ENCODE measurements at places on chromosomes 5 and 9.

DNA sequence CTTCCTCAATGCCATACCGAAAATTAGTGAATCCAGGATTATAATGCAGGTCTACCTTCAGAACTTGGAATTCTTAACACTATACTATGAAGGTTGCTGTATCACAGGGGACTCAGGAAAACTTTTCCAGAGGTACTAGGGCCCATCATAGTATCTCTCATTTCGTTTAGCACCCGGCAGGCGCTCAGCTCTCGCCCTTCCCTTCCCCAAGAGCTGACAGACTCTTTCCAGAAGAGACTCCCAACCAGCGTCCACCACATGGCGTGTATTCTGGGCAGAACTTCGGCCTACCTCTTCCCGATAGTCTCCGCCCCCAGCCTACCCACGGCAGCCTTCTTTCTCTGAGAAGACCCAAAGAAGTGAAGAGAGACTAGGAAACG is 271 bp downstream of the NOL8 start:
- no peak for DNase-seq

DNA sequence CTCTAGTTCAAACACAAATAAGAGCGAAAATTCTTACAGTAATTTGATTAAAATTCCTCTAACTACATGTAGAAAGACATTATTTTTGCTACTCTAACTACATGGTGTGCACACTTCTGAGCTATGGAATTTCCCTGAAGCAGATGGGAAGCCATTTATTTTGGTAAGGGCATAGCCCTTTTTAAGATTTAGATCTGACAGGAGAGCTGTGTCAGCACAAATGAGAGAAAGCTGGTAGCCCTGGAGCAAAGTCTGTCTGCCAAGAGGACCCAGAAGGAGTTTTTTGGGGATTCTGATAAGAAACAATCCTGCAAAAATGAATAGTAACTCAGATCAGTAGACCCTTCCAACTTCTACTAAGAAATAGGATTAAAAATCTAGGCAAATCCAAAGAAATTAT is 595.9 kb upstream of the MEF2C start:
- no peak for DNase-seq

DNA sequence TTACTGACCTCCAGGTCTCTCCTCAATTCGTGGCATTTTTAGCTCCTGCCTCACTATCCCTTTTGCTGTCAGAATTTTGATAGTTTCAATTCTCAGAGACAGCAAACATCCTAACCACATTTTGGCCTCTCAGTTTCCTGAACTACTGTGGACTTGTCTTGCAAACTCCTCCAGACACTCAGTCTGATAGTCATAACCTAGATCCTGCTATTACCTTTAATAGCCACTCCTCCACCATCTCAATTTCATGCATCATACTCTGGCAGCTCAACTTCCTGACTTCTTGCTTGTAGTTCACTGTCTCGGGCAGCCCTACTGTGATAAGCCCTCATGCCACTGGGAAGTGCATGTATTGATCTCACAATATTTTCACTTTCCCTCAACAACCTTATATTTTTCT is 481.8 kb upstream of the CDH18 start:
- no peak for DNase-seq

GRCh38 chr9:107213080-107213479 is 70.0 kb upstream of the RAD23B start:
- DNase-seq: no peak

DNA sequence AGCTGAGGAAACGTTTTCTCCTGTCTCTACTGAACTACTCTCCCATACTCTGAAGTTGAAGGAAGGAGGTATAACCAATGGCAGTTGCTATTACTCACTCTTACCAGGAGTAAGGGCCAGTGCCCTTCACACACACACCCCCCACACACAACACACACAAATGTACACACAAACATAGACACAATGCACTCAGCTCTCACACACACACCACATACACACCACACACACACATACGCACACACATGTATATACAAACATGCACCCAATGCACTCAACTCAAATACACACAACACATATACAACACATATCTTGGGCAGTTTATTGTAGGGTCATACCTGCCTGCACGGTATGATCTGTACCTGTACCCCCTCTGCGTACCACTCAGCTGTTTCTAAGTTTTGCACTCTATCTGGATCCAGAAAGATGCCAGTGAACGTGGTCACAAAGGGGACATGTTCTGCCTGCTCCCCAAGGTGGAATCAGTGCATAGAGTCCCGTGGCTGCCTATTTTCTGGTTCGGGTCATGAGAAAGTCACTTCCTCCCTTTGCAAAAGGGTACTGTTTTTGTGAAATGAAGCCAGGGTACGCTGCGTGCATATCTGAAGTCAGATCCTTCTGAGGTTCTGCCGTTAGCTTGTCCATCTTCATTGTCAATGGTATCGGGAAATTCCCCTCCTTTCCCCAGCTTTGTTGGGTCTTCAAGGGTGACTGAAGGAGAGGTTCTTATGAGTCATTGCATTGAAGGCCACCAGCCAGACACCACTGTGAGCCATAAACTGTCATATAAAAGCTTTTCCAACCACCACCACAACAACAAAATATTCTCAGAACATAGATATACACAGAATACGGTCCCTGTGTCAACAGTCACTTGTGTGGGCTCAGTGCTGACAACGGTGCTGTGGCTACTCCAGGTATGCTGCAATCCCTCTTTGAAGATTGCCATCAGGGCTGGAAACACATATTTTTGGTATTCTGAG is 131.9 kb downstream of the UGCG start:
- no peak for DNase-seq

DNA sequence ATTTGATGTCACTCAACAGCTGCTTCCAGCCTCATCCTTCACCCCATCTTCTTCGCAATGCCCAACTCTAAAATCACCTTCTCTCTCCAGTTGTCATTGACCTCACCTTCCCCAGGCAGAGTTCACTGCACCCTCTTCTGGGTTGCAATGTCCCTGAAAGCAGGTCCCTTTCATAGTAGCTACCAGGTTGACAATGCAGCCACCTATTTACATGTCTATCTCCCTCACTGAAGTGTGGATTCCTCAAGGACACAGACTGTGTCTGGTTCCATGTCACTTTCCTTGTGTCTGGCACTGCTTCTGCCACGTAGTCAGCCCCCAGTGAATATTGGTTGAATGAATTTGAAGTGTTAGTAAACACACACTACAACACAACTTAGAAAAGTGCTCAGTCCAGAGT is 445.5 kb upstream of the WWC1 start:
- no peak for DNase-seq

GRCh38 chr9:93123561-93124283 is 10.3 kb downstream of the NINJ1 start:
- DNase-seq: no peak

GRCh38 chr5:59959330-59959729 is 65.8 kb upstream of the PDE4D start:
- no peak for DNase-seq

- DNase-seq: no peak
These were observed 134.7 kb downstream of the SEMA5A start for GRCh38 chr5:9411142-9411541.

- no peak for DNase-seq
These were observed 13.0 kb downstream of the NEK6 start for GRCh38 chr9:124270504-124271335.

DNA sequence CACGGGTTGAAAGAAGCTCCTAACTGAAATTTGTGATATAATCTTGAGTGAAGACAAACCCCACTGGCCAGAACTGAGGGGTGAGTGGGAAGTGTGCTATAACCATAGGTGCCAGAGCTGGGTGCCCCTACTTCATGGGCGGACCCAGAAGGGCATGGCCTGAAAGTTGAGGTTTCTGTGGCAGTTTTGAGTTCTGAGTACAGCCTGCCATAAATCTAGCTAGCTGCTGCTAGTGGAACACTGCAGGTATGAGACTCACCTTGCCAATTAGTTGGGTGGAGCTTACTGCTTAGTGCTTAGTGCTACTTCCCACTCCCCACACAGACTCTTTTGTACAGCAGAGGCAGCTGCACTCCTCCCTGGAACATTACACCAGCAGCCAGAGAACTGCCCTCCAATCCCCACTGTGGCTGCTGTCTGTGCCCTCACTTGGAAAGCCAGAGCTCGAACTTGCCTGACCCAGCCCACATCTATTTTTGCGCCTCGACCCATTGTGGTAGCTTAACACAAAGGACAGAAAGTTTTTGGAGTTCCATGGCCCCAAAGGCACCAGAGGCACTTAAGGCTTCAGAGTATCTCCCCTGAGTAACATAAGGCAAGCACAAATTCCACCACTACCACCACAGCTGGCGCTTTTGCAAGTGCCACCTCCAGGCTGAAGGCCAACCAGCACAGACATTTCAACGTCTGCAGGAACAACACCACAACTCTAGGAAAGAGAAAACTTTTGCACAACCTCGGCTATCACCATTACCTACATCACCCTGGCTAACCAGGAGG is 27.1 kb upstream of the PTGER4 start:
- DNase-seq: peak; percentile 18

DNA sequence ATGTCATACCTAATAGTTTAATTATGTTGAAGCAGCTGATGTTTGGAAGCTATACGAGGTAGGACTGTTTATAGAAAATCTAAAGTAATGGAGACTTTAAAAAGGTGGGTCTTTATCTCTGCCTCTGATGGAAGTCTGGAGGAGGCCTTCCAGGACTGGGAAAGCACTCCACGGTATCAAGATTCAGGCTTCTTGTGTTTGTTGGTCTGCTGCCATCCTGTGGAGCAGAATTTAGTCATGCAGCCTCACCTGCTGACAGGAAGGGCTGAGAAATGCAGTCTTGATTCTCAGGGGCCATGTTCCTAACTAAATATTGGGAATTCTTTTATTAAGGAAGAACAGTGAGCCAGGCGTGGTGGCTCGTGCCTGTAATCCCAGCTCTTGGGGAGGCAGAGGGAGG is 15.9 kb downstream of the SPDL1 start:
- DNase-seq: no peak

- DNase-seq: no peak
These were observed 13.9 kb upstream of the ANXA6 start for GRCh38 chr5:151171529-151171928.

- DNase-seq: no peak
These were observed 42.8 kb upstream of the ZSWIM6 start for GRCh38 chr5:61289241-61289640.

- DNase-seq: no peak
These were observed 390.4 kb upstream of the PRR16 start for GRCh38 chr5:120073722-120074121.

DNA sequence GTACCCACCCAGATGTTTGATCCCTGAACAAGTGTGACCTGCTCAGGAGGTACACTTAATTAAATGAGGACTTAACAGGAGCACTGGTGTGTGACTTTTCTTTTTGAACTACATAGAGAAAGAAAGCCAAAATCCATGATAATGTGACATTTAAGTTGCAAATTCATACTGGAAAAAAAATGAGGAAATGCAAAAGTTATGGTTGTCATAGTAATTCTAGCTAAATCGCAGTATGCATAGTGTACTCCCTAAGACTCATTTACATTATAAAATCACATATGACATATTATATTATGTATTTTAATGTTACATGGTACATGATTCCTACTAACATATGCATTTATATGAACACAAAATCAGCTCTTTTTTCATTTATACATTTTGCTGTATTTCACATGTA is 92.0 kb upstream of the PCSK5 start:
- no peak for DNase-seq

DNA sequence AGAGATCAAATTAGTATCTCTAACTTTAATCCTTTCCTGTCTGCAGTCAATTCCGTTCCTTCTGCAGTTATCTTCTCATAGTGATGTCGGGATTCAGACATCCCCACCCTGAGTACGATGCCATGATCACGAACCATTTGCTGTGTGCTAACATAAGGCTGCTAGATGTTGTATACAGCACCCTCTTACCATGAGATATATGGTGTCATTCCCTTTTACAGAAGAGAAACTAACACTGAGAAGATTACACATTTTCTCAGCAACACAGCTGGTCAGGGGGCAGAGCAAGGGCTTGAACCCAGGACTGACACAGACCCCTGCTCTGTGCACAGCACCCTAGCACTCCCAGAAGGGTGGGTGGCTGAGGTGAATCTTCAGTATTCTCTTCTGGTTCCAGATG is 46.9 kb upstream of the HSD17B4 start:
- DNase-seq: no peak
